ENCODE measurements at places on chromosomes 5 and 9. TPM values are rescaled to one million over a fixed set of nuclear protein-coding genes. Genes with fewer than 3 reads are reported as not detected.
A peak's percentile ranks its signal among the peaks of the same experiment; 100 is the strongest.

- DNase-seq, result no peak
These were observed 395.1 kb downstream of the CETN3 start for GRCh38 chr5:90014420-90014819.

- peak; percentile 40 for DNase-seq
These were observed 488.0 kb downstream of the PRELID2 start for GRCh38 chr5:145347026-145347616.

The CCDC107 gene
- 9.9 TPM for total RNA-seq

GRCh38 chr9:120186276-120186675, 393.7 kb downstream of the CDK5RAP2 start:
- no peak for DNase-seq

The CCL28 gene
- total RNA-seq, result 10.7 TPM

The ADRB2 gene
- total RNA-seq, result 4.8 TPM

The MAMDC2 gene
- total RNA-seq, result 33.5 TPM

The POLE3 gene
- 34.3 TPM for total RNA-seq

The ZNF483 gene
- total RNA-seq, result 5.7 TPM

- DNase-seq, result peak; percentile 99
These were observed 283.1 kb downstream of the ADAMTS6 start for GRCh38 chr5:65198456-65199120.

DNA sequence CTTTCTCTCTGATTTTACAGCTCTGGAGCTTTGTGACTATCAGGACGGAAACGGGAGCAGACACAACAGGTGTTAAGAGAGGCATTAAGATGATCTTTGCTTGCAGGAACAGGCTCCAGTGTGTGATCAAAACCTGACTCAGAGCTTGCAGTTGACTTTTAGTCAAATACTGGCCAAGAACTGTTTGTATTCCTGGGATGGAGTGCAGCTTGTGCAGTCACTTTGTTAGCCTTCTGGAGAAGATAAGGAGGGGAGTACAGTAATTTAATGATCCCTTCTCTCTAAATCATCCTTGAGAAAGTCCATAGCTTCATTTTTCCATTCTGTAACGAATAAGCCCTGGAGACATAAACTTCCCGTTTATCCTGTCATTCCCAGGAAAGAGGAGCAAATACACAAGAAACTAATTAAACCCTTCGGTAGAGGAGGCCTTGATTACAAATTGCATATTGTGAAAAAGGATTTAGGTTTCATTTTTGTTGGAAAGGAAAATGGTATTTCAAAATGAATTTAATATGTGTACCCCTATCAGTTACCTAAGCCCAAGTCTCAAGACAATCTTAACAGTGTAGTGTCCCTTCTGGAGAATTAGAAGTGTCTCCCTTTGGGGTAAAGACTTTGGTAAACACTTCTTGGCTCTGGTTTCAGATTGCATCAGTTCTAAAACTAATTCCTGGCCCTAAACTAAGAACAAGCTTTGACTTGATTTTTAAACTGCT, 3.1 kb upstream of the STOM start:
- peak; percentile 87 for DNase-seq

DNA sequence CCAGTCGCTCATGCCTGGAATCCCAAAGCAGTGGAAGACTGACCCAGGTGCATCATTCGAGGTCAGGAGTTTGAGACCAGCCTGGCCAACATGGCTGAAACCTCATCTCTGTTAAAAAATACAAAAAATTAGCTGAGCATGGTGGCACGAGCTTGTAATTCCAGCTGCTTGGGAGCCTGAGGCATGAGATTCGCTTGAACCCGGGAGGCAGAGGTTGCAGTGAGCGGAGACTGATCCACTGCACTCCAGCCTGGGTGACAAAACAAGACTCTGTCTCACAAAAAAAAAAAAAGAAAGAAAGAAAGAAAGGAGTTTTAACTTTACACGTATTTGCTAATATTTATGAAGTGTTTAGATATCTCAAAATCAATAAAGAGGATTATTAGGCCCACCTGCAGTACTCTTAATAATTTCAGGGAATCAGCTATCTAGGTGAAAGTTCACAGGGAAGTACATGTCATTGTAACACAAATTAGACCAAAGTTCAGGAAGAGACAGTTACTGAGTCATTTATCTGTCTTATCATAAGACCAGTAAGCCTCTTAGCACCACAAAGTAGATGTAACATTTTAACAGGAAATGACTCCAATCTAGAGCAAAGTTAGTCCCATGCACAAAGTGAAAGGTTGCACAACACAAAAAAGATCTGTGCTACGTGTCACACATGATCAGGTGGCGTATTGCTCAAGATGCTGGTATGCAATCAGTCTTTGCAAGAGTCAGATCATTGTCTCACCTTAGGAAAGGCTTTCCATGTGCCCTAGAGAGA, 34.1 kb upstream of the PLIN2 start:
- DNase-seq, result peak; percentile 98

DNA sequence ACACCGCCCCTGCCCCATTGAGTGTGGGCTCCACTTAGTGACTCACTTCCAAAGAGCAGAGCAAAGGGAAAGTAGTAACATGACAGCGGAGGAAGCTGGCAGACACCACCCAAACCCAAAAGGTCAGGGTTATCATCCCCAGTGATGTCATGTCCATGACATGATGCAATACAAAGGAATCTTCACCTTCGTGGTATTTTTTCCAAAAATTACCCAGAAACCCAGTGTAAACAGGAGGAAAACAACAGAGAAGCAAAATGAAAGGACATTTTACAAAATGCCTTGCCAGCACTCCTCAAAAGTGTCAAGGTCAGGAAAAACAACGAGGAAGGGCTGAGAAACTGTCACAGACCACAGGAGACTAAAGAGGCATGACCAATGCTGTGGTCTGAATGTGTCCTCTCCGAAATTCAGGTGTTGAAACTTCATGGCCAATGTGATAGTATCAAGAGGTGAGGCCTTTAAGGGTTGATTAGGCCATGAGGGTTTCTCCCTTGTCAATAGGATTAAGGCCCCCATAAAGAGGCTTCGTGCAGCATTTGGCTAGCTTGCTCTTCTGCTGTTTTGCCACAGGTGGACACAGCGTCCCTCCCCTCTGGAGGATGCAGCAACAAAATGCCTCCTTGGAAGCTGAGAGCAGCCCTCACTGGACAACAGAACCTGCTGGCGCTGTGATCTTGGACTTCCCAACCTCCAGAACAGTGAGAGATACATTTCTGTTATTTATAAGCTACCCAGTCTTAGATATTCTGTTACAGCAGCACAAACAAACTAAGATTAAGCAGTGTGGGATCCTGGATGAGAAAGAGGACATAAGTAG, 30.5 kb upstream of the MED10 start:
- DNase-seq, result no peak

The EPB41L4B gene
- total RNA-seq, result 3.5 TPM

DNA sequence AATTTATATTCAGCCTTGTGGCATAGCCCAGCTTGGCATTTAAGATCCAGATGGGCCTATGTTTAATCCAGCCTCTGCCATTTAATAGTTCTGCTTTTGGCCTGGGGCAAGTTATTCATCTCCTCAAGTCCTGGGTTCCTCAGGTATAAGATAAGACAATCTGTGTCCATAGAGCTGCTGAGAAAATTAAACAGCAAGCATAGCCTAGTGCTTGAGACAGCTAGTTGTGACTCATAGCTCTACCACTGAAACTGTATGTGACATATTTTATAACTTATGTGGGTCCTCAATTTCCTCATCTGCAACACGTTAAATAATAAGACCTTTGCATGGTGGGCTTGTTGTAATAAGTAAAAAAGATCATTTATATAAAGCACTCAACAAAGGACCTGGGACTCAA, 53.3 kb upstream of the ATP10B start:
- DNase-seq, result peak; percentile 16
